ENCODE measurements at places on chromosomes 2 and 18.
A peak's percentile ranks its signal among the peaks of the same experiment; 100 is the strongest.

DNA sequence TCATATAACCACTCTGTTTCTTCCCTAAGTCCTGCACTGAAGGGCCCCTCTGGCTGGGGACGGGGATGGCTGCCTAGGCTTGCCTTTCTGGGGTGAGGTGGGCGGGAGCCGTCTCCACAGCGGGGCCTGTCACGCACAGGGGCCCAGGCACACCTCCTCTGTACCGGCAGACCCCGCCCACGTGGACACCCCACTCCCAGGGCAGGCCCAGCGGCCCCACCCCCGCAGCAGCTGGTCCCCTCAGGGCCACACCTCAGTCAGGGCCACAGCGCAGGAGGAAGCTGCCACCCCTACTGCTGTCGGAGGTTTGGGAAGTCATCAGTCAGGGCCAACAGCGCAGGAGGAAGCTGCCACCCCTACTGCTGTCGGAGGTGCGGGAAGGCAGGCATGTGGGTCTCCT is 257.6 kb upstream of the RAB6C start:
- DNase-seq = no peak

- DNase-seq = no peak
These were observed 12.3 kb downstream of the MERTK start for GRCh38 chr2:111910609-111911277.

- peak; percentile 22 for DNase-seq
These were observed 20.8 kb upstream of the TMX3 start for GRCh38 chr18:68735483-68736343.

DNA sequence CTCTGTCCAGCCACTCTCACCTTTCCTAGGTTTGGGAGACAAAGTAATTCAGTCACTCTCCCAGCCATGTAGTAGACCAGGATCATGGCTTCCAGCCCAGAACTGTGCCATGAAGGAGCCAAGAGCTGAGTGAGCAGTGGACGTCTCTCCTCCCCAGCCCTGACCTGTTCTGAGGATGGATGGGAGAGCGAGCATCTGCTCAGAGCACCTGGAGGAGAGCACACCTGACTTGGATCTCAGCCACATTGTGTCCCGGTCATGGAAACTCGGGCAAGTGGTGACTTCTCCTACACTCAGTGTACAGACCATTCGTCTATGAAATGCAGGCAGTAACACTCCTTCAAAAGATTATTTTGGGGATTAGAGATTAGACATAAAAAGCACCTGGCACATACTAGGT is 299.7 kb downstream of the TNS1 start:
- no peak for DNase-seq

DNA sequence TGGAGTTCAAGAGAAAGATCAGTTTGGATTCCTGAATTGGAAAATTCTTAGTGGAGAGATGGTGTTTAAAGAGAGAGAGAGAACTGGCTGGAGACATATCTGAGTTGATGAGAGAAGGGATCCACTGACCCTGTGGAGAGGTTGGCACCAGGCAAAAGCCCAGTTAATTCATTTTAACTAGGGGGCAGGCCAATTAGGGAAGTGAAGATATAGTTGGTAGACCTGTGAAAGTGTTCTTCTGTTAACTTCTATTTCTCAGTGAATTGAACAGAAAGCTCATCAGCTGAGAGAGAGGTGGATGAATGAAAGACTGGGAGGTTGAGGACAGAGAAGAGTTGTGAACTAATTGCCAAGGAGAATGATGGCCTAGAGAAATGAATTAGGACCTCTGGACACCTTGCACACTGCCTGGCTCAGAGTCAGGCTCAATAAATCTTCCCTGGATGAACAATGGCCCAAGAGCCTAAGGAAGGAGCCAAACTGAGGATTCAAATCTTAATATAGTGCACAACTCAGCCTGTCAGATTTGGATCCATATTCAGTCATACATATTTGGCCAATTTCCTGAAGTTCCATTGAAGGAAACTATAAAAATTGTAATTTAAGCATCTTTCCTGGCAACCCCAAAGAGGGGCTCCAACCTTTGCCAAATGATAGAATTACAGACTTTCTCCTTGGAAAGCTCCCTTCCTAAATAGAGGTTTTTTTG is 82.2 kb upstream of the RMDN2 start:
- DNase-seq = no peak

- DNase-seq = no peak
These were observed 29.8 kb downstream of the GPR39 start for GRCh38 chr2:132446444-132446843.

- DNase-seq = no peak
These were observed 85.2 kb upstream of the HNMT start for GRCh38 chr2:137879121-137879520.

GRCh38 chr2:168587307-168587706 is 131.2 kb downstream of the CERS6 start:
- no peak for DNase-seq

GRCh38 chr2:220743203-220743602 is 828.9 kb downstream of the EPHA4 start:
- DNase-seq = no peak

DNA sequence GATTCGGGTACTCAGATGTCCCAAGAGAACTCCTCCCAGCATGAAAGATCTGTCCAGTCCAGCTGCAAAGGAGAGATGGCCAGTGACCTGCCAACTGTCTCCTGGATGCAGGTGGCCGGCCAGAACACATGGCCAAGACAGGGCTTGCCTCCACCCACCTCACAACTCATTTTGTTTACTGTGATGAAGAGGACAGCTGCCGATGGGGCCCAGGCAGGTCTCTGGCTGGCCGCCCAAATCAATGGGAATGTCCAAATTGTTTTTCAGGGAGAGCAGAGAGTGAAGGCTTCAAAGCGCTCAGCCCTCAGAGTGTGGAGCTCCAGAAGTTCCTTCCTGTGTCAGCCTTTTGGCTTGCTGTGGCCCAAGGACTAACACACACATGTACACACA is 41.9 kb downstream of the FOSL2 start:
- no peak for DNase-seq

- no peak for DNase-seq
These were observed 9.7 kb downstream of the CMPK2 start for GRCh38 chr2:6855860-6856547.

- DNase-seq = peak; percentile 49
These were observed 507 bp downstream of the PKP4 start for GRCh38 chr2:158457092-158457825.

- no peak for DNase-seq
These were observed 53.6 kb upstream of the RFX8 start for GRCh38 chr2:101528501-101528900.

DNA sequence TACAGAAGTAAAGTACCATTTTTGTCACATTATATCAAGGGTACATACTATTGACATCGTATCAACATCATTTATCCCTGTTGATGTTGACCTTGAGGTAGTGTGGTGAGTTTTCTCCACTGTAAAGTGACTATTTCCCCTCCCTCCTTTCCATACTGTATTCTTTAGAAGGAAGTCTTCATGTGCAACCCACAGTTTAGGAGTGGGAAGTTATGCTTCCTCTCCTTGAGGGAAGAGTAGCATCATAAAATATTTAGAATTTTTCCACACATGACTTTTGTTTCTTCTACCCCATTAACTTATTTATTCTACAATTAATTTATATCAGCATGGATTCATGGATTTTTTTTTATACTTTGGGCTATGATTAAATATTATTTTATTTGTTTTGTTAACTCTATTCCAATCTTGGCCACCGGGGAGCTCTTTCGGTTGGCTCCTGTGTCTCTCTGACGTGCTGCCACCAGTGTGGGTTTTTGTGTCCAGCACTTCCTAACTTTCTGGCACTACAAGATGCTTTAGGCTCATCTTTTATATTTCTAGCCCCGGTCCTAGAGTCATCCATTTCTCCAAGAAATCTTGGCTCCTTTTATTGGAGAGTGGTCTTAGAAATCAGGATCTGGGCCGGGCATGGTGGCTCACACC is 19.0 kb downstream of the AQP12B start:
- no peak for DNase-seq

DNA sequence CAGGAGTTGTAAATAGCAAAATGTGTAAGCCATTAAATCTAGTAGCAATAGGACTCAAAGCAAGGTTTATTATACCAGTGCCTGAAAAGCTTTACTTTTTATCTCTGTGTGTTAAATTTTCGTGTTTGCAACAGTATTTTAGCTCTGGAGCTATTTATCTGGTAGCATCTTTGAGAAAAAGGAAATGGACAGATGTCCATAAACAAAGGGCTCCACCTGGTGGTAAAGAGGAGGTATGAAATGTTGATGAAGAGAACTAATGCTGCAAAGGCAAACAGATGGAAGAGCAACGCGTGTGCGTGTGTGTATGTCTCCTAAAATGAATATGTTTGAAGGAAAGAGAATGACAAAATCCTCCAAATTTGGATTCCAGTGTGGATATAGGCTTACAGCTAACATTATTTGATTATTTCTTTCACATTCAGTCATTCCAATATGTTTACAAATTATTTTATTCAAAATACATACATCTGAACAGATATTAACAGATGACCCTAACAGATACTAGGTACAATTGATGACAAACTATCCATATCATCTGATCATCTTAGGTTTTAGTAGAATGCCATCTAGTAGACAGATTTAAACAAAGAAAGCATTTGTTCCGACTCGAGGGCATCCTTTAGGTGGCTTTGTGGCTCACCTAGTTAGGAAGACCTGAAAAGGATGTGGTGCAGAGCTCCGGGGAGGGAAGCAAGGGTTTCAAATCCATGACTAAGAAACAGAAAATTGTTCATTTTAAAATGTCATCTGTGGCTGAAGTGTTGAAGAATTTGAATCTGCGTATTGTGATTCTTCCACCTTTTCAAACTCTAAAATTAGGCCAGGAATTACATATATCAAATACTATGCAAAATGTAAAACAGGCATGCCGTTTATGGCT is 383.3 kb downstream of the MTX2 start:
- DNase-seq = peak; percentile 43

- DNase-seq = peak; percentile 30
These were observed 31.1 kb downstream of the TMEM178A start for GRCh38 chr2:39696838-39697237.

DNA sequence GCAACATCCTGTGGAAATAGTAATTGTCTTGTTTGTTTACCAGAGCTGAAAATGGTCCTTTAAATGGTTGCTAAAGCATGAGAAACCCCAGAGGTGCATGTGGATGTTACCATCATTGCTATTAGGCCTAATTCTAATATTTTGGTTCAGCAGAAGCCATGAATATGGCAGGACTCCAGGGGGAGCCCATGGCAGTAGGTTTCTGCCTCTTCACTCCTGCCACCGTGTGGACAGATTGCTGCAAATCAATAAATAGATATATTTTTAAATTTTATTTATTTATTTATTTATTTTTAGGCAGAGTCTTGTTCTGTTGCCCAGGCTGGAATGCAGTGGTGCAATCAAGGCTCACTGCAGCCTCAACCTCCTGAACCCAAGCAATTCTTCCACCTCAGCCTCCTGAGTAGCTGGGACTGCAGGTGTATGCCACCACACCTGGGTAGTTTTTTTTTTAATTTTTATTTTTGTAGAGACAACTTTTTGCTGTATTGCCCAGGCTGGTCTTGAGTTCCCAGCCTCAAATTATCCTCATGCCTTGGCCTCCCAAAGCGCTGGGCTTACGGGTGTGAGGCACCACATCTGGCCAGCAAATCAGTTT is 54.9 kb upstream of the CAPN13 start:
- DNase-seq = peak; percentile 81

GRCh38 chr2:173590276-173590861 is 235.7 kb downstream of the CDCA7 start:
- peak; percentile 60 for DNase-seq

- DNase-seq = no peak
These were observed 34.3 kb upstream of the DNMT3A start for GRCh38 chr2:25375989-25376545.

DNA sequence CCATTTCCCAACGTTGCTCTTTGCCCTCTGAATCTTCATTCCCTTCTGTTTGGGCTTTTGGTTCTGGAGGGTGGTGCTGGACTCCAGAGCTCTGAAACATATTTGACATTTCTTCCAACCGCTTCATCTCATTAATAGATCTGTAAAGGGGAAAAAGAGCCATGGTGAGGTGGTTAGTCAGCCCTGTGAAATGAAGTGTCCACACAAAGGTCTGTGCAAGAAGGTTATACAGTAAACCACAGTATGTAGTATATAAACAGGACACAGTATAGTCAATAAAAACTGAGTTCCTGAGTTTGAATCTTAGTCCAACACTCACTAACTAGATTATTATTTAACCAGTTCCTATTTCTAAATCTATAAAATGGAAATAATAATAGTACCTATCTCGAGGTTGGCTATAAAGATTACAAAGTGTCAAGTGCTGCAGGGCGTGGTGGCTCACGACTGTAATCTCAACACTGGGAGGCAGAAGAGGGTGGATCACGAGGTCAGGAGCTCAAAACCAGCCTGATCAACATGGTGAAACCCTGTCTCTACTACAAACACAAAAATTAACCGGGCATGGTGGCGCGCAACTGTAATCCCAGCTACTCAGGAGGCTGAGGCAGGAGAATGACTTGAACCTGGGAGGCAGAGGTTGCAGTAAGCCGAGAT is 13.1 kb downstream of the STARD7 start:
- no peak for DNase-seq

GRCh38 chr2:149075105-149075504 is 36.6 kb downstream of the LYPD6B start:
- no peak for DNase-seq

DNA sequence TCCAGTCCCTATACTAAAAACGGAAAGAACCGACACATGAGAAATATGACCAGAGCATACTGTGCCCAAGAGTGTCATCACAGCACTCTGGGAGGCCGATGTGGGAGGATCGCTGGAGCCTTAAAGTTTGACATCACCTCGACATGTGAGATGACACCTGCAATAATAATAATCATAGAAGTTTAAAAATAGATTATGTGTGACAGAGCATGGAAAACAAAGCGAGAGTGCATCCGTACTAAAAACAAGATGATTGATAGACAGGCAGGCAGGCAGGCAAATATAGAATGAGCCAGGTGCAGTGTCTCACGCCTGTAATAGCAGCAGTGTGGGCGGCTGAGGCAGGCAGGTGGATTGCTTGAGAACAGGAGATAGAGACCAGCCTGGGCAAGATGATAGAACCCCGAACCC is 114.8 kb upstream of the ANKRD30BL start:
- DNase-seq = no peak

DNA sequence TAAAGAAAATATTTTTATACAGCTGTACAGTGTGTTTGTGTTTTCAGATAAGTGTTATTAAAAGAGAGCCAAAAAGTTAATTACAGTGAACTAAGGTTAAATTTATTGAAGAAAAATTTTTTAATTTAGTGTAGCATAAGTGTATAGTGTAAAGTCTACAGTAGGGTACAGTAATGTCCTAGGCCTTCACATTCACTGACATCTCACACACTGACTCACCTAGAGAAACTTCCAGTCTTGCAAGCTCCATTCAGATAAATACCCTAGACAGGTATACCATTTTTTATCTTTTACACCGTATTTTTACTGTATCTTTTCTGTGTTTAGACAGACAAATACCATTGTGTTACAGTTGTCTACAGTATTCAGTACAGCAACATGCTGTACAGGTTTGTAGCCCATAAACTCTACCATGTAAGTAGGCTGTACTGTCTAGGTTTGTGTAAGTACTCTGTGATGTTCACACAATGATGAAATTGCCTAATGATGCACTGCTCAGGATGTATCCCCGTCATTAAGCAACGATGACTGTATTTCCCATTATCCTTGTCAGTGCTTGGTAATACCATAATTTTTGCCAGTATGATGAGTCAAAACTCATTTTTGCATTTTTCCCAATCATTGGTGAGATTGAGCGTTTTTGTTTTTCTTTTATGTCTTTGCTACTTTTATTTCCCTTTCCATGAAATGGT is 48.2 kb upstream of the B3GNT2 start:
- DNase-seq = no peak
